Cortex of kidney (tissue), 1 donor: ENCODE measurements at places on chromosomes 2 and 18.

GRCh38 chr2:163373496-163373895 lies 362.3 kb downstream of the FIGN start:
- DNase-seq, result no peak

- no peak for DNase-seq
Measured at GRCh38 chr18:6546229-6546628, 131.5 kb upstream of the L3MBTL4 start.

GRCh38 chr2:145032791-145033190 lies 512.9 kb upstream of the ZEB2 start:
- DNase-seq, result no peak

- DNase-seq, result no peak
Measured at GRCh38 chr2:34011684-34012083, 412.6 kb upstream of the FAM98A start.

GRCh38 chr2:31066086-31066485 lies 72.2 kb downstream of the GALNT14 start:
- DNase-seq, result no peak

DNA sequence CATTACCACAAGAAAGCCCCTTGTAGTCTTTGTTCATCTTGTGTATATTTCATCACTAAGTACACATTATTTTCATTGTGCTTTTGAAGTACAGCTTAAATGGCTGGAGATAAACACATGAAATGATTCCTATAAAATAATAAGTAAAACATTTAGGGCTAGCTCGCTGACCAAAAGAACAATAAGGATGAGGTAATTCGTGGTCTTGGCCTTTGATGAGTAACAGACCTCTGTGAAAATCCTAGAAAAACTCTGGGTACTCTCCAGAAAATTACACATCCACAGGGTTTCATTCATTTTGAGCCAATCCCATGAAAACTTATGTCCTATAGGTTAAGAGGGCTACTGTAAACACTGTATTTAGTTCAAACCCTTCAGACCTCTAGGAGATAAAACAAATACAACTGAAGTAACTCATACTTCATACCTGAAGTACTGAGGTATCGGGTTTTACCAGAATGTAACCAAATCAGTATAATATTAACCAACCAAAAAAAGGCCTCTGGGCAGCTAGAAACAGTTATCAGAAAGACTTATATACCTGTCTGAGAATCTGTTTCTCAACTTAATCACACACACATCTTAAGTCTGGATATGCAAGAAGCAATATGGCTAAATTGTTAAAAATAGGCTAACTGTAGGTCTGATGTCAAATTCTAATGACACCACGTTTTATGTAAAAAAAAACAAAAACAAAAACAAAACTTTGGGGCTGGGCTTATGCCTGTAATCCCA lies 31.0 kb downstream of the CFAP36 start:
- no peak for DNase-seq

- no peak for DNase-seq
Measured at GRCh38 chr2:214899751-214900150, 90.3 kb upstream of the BARD1 start.

- no peak for DNase-seq
Measured at GRCh38 chr2:9914384-9915065, 37.0 kb upstream of the GRHL1 start.

DNA sequence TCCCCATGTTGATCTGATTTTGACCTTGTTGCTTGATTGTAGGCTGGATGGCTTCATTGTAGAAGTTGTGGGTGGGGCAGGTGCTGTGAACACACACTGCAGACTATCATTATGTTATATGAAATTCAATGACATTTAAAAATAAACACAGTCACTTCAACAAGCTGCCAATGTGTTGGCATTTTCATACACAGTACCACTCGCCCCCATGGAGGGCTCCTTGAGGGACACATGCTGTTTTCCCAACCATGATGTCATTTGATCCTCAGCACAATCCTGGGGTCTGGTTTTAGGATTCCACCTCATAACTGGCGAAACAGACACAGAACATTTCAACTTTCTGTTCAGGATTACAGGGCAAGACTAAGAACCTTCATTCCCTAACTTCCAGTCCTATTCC lies 86.9 kb downstream of the ZCCHC2 start:
- DNase-seq, result no peak

- no peak for DNase-seq
Measured at GRCh38 chr2:60495041-60495625, 58.3 kb downstream of the BCL11A start.

DNA sequence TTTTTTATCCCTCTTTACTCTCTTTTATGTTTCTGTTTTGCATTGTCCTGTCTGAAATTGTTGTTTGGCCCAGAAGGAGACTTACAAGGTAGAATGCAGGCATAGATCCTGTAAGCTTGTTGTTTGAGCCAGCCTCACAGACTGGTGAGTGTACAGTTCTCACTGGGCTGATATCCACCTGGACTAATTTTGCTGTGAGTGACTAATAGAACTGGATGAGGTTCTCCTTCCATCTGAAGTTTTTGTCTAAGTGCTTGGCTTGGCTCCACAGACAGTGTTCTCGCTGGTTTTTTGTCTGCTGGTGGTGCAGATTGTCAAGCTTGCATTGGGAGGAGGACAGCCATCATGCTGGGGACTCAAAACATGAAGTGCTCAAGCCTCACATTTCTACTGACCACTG lies 495.7 kb downstream of the TSN start:
- DNase-seq, result no peak

GRCh38 chr18:76410033-76410432 lies 85.0 kb downstream of the ZNF516 start:
- DNase-seq, result no peak

DNA sequence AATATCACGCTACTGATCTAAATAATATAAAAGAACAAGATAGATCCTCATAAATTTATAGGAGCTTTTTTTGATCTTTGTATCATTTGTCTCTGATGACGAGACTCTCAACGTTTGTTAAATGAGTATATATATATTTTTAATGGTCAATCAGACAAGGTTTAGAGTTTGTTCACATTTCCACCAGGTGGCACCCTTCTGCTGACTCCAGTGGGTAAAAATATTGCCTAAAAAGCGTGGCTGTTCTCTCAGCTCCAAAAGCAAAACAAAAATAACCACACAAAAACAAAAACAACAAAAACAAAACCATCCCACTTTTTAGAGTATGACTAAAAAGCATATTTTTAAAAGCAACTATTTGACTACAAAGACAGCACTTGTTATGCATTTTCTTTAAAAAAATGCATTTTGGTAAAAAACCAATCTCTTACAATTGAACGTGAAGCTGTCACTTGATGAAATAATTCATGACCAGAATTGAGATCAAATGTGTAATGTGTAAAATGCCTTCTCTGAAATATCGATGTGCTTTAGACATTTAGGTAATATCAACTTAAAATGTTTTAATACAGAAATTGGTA lies 723.2 kb downstream of the DPP10 start:
- DNase-seq, result no peak

- no peak for DNase-seq
Measured at GRCh38 chr2:27003857-27004256, 28.9 kb upstream of the TMEM214 start.

DNA sequence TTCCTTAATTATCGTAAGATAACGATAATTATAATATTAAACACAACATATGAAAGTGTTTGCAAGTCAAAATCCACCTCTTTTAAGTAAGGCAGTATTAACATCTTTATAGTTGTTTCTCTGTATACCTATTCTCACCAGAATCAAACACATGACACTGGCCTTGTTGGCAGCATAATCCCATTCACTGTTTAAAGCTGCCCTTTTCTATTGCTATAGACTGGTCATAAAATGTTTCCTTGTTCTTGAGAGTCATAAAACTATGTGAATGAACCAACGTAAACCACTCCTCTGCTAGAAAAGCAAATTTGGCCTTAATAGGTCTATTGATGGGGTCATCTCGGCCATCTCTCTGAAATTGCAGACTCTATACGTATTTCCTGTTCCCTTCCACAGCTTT lies 293.1 kb downstream of the SLC8A1 start:
- no peak for DNase-seq

DNA sequence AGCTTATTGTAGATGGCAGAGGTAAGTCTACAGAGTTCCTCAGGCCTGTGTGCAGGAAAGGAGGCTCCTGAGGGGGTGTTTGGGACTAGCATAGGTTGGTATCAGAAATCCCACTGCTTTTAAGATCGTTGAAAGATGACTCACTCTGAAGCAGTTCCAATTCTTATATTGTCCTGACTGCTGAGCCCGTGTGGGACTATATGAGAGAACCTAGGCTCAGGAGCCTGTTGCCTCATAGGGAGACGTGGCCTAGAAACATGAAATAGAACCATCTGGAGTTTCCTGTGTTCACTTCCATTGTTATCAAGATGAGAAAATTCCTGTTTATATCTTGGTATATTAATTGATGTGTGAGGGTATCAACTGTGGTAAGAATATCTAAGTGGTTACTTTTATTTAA lies 5.7 kb downstream of the CCT7 start:
- no peak for DNase-seq

DNA sequence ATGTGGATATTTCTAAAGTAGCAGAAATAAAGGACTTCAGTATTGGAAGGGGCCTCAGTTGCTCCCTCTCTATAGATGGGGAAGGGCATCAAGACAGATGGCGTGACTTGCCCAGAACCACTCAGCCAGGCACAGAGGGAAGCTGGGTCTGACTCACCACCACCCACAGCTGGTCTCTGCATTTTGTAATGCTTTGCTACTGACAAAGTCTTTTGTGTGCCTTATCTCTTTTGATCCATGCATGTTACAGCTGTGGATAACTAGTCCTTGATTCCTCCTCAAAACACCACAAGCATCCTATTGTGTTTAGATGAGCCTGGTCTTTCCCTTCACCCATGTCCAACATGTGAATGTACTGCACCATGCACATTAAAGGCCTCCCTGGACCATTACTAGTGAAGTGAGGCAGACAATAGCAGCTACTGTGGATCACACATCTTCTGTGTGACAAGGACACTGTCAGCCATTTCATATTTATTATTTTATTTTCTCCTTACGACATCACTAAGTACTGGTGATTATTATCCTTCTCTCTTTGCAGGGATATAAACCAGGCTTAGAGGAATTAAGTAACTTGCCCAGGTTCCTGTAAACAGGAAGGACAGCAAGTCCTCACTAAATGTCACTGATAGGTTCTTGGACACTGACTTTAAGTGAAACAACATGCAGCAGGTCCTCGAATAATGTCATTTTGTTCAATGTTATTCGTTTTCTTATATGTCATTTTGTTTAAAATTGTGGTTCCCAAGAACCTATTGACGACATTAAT lies 29.6 kb upstream of the IL37 start:
- DNase-seq, result no peak

DNA sequence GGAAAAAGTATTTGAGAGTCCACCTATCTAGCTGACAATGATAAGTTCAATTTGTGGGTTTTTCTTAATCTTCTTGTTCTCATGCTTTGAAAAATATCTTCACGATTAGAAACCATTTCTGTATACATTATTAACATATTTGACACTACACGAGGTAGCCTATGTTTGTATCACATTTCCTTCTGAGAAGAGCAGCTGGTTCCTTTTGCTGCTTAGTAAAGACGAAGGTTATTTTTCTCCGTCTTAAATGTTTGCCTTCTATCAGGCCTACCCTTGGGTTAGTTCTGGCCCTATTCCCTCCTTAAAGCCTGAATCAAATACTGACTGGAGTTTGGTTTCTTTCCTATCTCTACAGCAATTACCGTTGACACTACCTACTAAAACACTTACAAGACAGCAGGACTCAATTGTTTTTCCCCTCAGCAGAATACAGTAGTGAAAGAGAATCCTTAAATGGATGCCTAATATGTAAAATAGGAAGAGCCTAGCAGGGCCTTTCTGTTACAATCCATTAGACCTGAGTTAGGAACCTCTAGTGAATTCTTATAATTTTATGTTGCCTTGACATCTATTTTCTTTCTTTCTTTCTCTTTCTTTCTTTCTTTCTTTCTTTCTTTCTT lies 790.4 kb downstream of the EPHA4 start:
- no peak for DNase-seq

DNA sequence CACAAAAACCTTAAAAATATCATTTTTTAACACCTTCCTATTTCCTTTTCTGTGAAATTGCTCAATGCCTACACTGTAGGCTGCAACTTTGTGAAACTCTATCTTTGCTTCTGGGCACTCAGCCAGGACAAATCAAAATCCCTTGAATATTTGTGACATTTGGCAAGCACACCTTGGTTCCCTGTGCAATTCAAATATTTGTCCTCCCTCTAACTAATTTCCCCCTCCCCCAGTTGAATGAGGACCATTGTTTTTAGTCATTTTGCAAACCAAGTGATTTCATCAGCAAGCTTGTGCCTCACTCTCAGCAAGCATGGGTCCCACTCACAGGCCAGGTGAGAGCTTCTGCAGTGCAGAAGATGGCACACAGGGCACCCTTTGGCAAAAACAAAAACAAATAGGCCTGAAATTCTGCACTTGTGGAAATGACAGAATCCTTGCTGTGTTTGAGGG lies 541.5 kb downstream of the CNTNAP5 start:
- DNase-seq, result no peak

DNA sequence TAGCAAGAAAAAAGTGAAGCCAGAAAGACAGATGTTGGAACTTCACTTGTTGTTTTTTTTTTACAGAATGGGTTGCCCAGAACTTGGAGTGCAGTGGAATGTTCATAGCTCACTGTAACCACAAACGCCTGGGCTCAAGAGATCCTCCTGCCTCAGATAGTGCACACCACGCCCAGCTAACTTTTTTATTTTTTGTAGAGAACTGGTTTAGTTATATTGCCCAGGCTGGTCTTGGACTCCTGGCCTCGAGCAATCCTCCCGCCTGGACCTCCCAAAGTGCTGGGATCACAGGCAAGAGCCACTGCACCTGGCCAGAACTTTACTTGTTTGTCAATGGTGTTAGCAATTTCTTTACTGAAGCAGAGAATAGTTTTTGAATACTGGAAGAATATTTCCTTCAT lies 11.9 kb upstream of the ASPRV1 start:
- no peak for DNase-seq

GRCh38 chr2:17649026-17649425 lies 104.6 kb downstream of the SMC6 start:
- no peak for DNase-seq

DNA sequence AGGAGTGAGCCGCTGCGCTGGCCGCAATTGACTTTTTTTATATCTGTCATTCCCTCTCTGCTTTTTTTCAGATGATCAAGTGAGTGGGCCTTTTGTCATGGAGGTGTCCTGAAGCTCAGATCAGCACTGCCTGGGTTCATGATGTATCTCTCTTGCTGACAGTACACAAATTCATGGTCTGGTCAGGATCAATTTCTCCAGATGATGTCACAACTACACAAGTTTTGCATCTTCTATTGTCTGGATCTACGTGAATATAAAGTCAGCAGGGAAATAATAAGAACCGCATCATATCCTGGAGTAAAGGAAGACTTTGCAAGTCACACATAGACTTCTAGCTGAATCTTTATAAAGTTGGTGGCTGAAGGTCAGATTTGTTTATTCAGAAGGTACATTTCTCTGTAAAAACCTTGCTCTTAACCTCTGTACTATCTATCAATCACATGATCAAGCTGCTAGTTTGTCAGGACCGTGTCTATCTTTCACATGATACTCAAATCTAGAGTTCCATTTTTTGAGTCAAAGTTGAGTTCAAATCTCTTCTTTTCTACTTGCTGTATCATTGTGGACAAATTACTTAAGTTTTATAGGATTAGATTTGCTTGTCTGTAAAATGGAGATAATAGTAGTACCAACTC lies 13.1 kb upstream of the CD28 start:
- DNase-seq, result no peak
